Stimulated activated CD8-positive, alpha-beta memory T cell treated with anti-CD3 and anti-CD28 coated beads, Interleukin-2, amount 100 ng/mL, for 1 hour (primary cell): ENCODE measurements at places on chromosomes 3 and 15.

DNA sequence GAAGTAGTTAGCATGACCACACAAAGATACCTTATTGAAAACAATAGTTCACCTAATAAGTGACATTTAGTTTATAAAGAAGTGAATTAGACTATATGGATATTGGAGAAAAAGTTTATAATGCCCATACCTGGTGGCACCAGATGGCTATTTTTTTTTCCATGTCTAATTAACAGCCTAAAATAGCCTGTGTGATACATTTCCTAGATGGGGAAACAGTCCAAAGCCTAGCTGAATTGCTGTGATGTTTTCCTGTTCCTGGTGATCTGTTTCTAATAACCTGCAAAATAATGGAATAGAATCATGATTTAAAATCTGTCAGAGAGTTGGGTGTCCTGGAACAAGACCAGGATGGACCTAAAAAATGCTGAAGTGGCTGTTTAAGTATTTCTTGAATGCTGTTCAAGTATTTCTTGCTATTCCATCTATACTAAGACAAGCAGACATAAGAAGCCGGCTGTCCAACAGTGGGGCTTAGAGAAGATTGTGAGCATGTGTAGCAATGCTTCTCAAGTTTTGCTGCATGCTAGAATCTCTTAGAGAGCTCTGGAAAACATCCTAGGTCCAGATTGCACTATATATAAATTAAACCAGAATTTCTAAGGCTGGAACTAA, 31.3 kb downstream of the LRRC3B start:
- no peak for DNase-seq

GRCh38 chr15:70357453-70357852, 259.7 kb upstream of the TLE3 start:
- DNase-seq: no peak

- DNase-seq: no peak
These were observed 391.0 kb upstream of the RARB start for GRCh38 chr3:25037049-25037547.

- no peak for DNase-seq
These were observed 31.9 kb downstream of the ITGA11 start for GRCh38 chr15:68400066-68400456.

DNA sequence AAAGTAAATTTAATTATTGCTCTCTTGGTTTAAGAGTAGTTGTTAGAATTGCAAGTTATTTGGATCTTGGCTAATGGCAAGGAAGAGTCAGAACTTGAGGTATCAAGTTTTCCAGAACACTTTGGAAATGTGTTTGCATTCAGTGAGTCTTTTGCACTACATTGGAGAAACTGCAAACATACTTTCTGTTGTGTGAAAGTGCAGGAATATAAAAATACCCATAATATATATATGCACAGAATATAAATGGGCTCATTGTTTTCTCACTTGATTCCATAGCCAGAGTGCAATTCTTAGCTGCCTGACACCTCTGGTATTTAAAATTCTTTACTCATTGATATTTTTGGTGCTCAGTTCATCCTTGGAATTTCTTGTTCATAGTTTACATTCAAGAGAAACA, 92.9 kb downstream of the HCN4 start:
- DNase-seq: no peak

DNA sequence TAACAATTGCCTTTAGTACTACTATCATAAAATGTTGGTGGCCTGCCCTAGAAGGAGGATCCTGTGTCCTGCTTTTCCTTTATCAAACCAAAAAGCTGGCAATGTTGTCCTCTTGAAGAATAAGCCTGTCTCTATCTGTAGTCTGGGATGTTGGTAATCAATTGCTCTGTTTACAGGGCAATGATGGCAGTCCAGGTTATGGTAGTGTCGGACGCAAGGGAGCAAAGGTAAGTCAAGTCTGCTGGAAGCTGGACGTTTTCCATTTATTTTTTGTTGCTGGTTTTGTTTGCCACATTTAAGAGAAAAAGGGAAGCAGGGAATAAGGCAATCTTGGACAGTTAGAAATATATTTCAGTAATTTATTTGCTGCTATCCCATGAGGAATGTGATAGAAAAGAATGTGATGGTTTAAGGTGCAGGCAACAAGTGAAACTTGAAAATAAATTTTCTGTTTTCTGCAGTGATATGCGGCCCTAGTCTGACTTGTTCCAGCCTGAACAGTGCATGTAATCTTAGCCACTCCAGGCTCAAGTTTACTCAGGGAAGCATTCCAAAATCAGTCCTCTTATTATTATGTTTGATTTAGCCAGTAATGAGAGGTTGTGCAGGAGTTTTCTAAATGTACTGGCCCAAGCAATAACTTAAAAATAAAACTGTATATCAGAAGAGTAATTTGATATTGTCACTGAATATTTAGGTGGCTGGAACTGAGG, 110.3 kb downstream of the COL6A6 start:
- DNase-seq: no peak

GRCh38 chr3:160796813-160797164, 40.8 kb downstream of the PPM1L start:
- DNase-seq: no peak

DNA sequence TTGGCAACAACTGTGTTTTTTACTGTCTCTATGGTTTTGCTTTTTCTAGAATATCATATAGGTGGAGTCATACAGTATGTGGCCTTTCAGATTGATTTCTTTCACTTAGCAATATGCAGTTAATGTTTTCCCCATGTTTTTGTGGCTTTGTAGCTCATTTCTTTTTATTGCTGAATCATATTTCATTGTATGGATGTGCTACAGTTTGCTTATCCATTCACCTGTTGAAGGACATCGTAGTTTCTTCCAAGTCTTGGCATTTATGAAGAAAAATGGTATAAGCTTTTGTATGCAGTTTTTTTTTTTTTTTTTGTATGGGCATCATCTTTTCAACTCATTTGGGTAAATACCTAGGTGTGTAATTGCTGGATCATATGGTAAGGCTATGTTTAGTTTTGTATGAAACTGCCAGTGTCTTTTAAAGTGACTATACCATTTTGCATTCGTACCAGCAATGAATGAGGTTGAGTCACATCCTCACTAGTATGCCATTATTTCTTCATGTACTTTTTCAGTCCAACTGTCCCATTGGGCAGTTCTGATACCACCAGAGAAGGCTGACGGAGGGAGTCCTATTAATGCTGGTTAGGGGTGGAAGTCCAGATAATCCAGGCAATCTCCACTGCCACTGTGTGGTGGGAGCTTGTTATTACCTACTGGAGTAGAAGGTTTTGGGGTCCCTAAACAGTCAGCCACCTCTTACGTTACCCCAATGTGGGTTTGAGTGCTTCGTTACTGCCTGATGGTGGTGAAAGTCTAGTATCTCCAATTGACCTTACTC, 210.5 kb downstream of the DOCK3 start:
- no peak for DNase-seq

DNA sequence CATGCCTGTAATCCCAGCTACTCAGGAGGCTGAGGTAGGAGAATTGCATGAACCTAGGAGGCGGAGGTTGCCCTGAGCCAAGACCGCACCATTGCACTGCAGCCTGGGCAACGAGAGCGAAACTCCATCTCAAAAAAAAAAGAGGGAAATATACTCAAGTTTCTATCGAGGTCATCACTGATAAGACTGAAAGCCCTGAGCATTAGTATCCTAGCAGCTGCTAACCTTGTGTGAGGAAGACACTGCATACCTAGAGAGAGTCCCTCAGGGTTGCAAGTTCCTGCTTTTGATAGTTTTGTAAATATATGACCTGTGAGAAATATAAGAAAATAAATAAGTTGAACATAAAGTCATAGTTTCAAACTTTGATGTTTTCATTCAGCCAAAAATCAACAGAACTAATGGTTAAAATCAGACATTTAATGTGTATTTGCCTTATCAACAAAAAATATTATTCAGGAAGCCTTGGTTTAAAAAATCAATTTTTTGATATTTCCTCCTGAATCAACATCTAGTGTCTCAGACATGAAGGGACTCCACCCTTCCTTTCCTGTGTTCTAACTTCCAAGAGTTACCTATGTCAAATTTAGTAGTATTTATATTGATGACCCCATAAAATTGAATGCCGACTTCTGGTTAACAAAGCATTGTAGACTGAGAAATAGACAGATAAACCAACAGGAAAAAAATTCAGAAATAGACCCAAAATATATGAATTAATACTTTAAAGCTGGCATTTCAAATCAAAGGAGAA, 19.8 kb upstream of the USP3 start:
- no peak for DNase-seq

DNA sequence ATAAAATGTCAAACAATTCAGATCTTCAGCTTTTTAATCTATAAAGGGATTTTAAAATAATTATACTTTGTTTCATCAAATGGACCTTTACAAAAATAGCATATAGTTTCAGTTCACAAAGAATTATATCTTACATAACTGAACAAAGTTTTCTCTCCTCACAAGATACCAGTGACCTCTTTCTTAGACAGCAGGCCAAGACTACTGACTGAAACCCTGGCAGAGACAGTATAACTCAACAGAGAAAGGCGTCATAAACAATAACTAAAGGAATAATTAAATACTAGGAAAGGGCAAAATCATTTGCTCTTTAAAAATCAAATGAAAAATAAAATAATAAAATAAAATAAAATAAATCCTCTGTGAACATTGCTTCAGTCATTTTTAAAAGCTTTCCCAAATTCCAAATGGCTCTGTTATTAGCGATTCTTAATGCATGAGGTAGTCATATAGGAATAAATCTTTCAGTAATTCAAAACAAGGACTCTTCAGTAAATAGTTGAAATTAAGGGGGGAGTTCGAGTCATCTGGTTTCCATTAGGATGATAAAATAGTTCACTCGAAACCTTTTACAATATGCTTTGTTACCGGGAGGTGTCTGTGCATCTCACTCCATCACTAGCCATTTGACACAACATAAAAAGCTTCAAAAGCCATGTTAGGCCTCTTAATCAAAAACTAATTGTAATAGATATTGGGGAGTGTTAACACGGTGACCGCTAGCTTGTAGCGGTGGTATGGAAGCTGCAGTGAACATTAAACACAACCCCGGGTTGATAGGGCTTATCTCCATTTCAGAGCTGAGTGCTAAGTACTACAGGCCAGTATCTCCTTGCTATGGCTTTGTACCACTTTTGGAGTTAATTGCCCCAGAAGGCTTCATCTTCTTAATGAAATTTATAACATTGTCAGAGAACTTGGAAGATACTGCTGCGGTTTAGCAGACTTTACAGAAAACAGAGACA, 142.9 kb upstream of the NR2F2 start:
- DNase-seq: no peak

- DNase-seq: no peak
These were observed 10.8 kb upstream of the ZMAT3 start for GRCh38 chr3:179082416-179082815.

DNA sequence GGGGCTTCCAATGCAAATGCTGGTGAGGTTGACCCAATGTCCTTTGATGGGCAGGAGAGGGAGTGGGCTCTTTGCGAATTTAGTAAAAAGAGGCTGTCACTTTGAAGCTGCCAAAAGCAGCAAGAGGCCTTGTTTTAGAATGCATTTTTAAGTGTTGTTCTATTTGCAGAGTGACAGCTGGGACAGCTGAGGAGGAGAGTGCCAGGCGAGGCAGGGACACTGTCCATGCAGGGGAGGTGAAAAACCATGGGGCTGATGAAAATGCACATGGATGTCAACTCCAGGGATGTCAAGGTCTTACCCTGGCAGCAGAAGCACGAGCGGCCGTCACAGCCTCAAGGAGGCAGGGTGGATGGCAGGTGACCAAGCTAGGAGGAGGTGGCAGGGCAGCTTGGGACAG, 279.8 kb downstream of the ADAMTS17 start:
- no peak for DNase-seq

DNA sequence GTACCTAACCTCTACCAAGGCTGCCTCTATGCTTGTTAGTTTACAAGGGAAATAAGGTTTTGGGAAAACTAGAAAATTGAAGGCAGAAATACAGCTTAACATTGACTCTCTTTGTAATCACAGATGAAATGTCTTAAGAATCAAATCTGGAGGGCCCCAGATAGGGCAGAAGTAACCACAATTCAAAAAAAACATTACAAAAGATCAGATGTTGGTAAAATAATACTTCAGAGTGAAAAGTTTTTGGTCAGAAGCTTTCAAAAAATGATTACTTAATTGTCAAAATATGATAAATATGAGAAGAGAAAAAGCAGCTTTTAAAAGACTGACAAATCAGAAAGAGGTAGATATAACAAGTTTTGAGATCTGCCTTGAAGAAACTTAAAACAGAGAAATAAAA, 425.1 kb upstream of the NECTIN3 start:
- no peak for DNase-seq
